ENCODE measurements at places on chromosomes 3 and 15.

DNA sequence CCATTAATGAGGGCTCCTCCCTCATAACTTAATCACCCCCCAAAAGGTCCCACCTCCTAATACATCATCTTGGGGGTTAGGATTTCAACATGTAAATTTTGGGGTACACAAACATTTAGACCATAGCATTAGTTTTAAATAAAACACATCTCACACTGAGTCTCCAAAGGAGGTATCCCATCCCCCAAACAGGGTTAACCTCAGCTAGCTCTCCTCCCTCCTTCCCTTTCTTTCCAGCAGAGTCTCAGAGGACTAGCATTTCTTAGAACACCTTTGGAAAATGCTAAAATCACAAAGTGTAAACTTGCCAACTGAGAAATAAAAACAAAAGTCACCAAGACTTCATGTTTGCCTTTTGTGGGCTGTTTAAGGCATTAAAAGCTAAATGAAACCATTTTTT, 51.2 kb upstream of the FOXB1 start:
- H3K36me3 ChIP-seq, result no peaks in the 10 kb centered on the region
- no peak overlapping the region for H3K4me3 ChIP-seq
- DNase-seq, result no peak
- no peaks in the 10 kb centered on the region for H3K4me1 ChIP-seq
- peaks cover 3% of the 10 kb centered on the region for H3K27me3 ChIP-seq

- no peak for DNase-seq
- no peak overlapping the region for H3K27ac ChIP-seq
- H3K36me3 ChIP-seq, result peaks cover 10% of the 10 kb centered on the region
- H3K27me3 ChIP-seq, result no peaks in the 10 kb centered on the region
- H3K4me1 ChIP-seq, result peaks cover 2% of the 10 kb centered on the region
Measured at GRCh38 chr3:41037651-41038334, 161.5 kb upstream of the CTNNB1 start.

- H3K27me3 ChIP-seq, result no peaks in the 10 kb centered on the region
- no peak for DNase-seq
- no peak overlapping the region for H3K4me3 ChIP-seq
- no peaks in the 10 kb centered on the region for H3K36me3 ChIP-seq
Measured at GRCh38 chr3:169790687-169791429, 17.7 kb downstream of the MYNN start.

- no peaks in the 10 kb centered on the region for H3K36me3 ChIP-seq
- no peak for DNase-seq
- no peak overlapping the region for H3K27ac ChIP-seq
- H3K27me3 ChIP-seq, result peaks cover 3% of the 10 kb centered on the region
- H3K4me3 ChIP-seq, result no peak overlapping the region
Measured at GRCh38 chr3:45207446-45207845, 18.6 kb downstream of the TMEM158 start.

GRCh38 chr3:106642161-106642560, 735.1 kb upstream of the CCDC54 start:
- no peak for DNase-seq
- peaks cover 8% of the 10 kb centered on the region for H3K36me3 ChIP-seq
- no peak overlapping the region for H3K27ac ChIP-seq
- H3K27me3 ChIP-seq, result no peaks in the 10 kb centered on the region
- no peaks in the 10 kb centered on the region for H3K4me1 ChIP-seq
- no peak overlapping the region for H3K4me3 ChIP-seq

DNA sequence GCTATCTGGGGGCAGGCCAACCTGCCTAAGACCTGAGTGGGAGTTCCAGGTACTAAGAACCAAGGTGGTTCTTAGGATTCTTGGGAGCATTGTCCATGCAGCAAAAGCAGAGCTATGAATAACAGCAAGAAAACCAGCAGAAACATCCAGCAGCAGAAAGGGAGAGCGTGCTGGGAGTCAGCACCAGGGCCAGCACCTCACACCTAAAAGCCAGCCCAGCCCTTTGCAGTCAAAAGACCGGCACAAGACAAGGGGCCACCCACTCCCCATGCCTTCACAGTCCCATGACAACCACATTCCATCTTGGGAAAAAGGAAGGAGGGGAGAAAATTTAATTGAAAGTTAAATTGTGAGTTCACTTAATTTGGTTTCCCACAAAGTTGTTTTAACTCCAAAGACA, 364.9 kb downstream of the AGBL1 start:
- H3K4me1 ChIP-seq, result peaks cover 48% of the 10 kb centered on the region
- no peak for DNase-seq
- peaks cover 6% of the 10 kb centered on the region for H3K27me3 ChIP-seq
- peak overlapping the region; percentile 98 for H3K27ac ChIP-seq
- H3K36me3 ChIP-seq, result no peaks in the 10 kb centered on the region
- H3K4me3 ChIP-seq, result no peak overlapping the region

DNA sequence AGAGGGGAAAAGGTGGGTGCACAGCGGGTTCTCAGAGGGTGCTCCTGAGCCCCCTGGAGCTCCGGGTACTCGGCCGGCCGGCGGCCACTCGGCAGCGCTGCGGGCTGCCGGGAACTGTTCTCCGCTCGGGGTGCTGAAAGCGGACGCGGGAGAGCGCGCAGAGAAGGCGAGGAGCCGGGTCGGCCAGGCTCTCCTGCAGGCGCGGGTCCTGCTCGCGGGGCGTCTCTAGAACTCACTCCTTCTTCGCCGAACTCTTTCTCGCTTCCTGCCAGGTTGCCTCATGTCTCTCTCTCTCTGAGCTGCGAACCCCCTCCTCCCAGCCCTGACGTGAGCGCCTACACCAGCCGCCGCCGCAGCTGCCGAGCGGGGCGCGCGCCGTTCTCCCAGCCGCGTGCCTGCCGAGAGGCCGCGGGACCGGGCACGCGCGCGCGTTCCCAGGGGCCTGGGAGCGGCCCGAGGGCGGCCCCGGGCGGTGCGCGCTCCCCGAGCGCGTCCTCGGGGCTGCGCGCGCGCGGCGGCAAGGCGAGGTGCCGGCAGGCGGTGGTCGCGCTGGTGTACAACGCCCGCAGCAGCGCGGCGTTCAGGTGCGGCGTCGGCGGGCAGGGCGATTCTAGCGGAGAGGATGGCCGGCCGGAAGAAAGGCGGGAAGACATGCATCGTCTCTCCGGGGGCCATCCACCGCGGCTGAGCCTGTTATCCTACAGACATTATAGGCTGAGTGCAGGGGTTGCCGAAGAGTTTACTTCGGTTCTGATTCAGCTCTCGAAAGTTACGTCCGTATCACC, at the start of gene PEX5L:
TSS of gene PEX5L (minus strand) at position 267 of the 785 bp plus-strand sequence. CDS start 338 bp downstream, outside the sequence.
- peaks cover 4% of the 10 kb centered on the region for H3K27me3 ChIP-seq
- H3K4me3 ChIP-seq, result peak within 1 kb of the TSS; percentile 100
